MM.1S (cell line): ENCODE measurements at places on chromosomes 2 and 18.

DNA sequence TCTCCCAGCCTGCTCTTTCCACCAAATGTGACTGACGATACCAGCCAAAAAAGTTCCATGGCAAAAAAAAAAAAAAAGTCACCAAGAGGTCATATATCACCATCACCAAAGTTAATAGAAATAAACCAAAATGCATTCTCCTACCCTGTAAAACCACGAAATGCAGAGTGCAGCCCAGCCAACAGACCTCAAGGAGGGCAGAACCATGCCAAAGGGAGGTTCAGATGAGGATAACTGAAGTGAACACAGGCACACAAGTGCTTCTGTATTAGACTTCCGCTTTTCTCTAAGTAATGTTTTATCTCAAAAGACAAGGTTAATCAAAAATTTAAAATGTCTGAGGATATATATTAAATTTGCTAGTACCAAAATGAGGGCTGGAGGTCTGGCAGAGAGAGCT, 5.5 kb downstream of the SERPINE2 start:
- peaks cover 8% of the 10 kb centered on the region for H3K4me1 ChIP-seq
- DNase-seq: no peak
- H3K4me3 ChIP-seq: no peak overlapping the region
- H3K36me3 ChIP-seq: no peaks in the 10 kb centered on the region
- H3K27ac ChIP-seq: no peak overlapping the region
- H3K27me3 ChIP-seq: no peaks in the 10 kb centered on the region

GRCh38 chr2:127893494-127893893, 7.7 kb upstream of the AMMECR1L start:
- no peak for DNase-seq
- H3K36me3 ChIP-seq: no peaks in the 10 kb centered on the region
- H3K4me3 ChIP-seq: no peak overlapping the region
- H3K27me3 ChIP-seq: no peaks in the 10 kb centered on the region
- no peak overlapping the region for H3K27ac ChIP-seq
- H3K4me1 ChIP-seq: no peaks in the 10 kb centered on the region

- H3K27ac ChIP-seq: peak overlapping the region; percentile 95
- H3K36me3 ChIP-seq: no peaks in the 10 kb centered on the region
- H3K4me3 ChIP-seq: peak overlapping the region; percentile 36
- no peaks in the 10 kb centered on the region for H3K27me3 ChIP-seq
- peaks cover 48% of the 10 kb centered on the region for H3K4me1 ChIP-seq
Measured at GRCh38 chr2:105714141-105714540, 30.6 kb upstream of the NCK2 start.

GRCh38 chr2:154195644-154196195, 324.0 kb downstream of the GALNT13 start:
- no peaks in the 10 kb centered on the region for H3K4me1 ChIP-seq
- no peak overlapping the region for H3K4me3 ChIP-seq
- H3K27me3 ChIP-seq: no peaks in the 10 kb centered on the region
- no peaks in the 10 kb centered on the region for H3K36me3 ChIP-seq
- H3K27ac ChIP-seq: no peak overlapping the region

DNA sequence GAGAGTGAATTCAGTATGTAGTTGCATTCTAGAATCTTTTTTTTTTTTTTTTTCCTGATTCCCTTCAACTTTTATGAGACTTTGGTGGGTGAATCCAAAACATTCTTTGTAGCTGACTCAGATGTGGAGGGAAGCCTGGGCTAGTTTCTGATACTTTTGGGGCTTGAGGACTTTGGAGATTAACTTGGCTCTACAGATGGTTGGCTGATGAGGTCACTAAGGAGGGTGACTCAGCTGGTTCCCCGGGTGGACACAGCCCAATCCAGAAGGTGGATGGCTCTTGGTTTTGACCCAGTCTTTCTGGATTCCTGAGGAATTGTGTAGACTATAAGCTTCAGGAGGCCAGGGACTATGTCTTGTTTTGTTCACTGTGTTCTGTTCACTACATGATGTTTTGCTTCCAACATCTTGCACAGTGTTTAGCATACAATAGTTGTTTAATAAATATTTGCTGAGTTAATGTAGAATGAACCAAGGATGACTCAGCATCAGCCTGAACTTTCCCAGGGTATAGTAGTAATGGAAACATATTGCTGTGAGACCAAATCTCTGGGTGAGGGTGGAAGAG, 30.5 kb downstream of the LAMA3 start:
- H3K27me3 ChIP-seq: no peaks in the 10 kb centered on the region
- no peaks in the 10 kb centered on the region for H3K4me1 ChIP-seq
- no peaks in the 10 kb centered on the region for H3K36me3 ChIP-seq

- no peak overlapping the region for H3K4me3 ChIP-seq
- no peaks in the 10 kb centered on the region for H3K36me3 ChIP-seq
- no peak overlapping the region for H3K27ac ChIP-seq
- DNase-seq: no peak
Measured at GRCh38 chr2:74779265-74779558, 54.7 kb upstream of the HK2 start.

DNA sequence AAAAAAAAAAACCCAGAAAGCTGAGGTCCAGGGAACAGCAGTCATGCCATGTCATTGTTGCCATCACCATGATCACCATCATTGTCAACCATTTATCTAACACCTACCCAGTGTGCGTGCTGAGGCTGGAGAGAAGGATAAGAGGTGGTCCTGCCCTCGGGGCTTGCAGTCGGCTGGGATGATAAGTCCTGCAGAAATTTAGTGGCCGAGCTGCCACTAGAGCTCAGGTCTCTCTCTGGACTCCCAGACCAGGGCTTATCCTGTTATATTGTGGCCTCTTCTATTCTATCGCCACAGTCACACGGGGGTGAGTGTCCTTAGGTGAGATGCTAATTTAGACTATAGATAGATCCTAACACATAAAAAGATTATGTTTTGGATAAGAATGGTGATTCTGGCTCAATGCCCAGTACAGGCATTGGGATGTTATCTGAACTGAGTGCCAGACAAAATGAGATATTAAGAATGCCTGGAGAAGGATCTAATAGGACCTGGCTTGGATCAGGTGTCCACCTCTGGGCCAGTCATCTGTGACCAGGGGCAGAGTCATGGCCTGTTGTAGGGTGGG, 43.2 kb upstream of the YWHAQ start:
- no peak overlapping the region for H3K4me3 ChIP-seq
- no peaks in the 10 kb centered on the region for H3K4me1 ChIP-seq
- H3K36me3 ChIP-seq: no peaks in the 10 kb centered on the region
- H3K27ac ChIP-seq: no peak overlapping the region

GRCh38 chr2:40428439-40428838, 23.5 kb downstream of the SLC8A1 start:
- no peaks in the 10 kb centered on the region for H3K36me3 ChIP-seq
- DNase-seq: no peak
- H3K4me3 ChIP-seq: no peak overlapping the region
- H3K27ac ChIP-seq: no peak overlapping the region
- H3K27me3 ChIP-seq: no peaks in the 10 kb centered on the region
- H3K4me1 ChIP-seq: no peaks in the 10 kb centered on the region

DNA sequence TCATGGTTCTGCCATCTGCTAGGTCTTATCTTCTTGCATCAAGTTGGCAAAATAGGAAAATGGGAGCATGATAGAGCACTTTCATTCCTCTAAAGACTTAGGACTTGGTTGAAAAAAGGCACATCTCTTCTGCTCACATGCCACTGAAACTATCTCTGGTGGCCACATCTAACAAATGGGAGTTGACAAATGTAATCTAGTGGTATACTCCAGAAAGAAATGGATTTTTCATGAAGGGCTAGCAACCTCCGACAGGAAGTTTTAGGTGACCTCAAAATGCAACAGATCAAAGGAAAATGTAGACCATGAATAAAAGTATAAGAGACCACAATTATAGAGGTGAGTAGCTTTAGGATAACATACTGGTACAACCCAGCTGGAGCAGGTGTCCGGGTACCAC, 224.1 kb downstream of the SETBP1 start:
- no peaks in the 10 kb centered on the region for H3K27me3 ChIP-seq
- DNase-seq: no peak
- no peaks in the 10 kb centered on the region for H3K36me3 ChIP-seq
- no peak overlapping the region for H3K4me3 ChIP-seq
- peaks cover 49% of the 10 kb centered on the region for H3K4me1 ChIP-seq

DNA sequence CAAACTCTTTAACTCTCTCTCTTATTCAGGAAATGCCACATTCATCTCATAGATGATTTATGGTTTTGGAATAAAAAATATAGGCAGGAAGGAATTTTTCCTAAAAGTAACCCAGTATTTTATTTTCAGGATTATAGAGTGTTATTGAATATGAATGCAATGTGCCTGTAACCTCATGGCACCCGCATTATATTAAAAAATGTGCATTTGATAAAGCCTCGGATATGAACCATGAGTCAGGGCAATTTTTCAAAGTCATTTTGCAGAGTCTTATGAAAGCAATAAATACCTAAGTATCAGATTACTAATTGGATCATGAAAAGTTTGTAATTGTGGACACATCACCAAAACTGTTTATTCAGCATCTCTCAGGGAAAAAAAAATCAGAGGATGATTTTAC, 573.8 kb downstream of the TSN start:
- no peak for DNase-seq
- no peaks in the 10 kb centered on the region for H3K27me3 ChIP-seq
- H3K4me3 ChIP-seq: no peak overlapping the region
- H3K4me1 ChIP-seq: no peaks in the 10 kb centered on the region

DNA sequence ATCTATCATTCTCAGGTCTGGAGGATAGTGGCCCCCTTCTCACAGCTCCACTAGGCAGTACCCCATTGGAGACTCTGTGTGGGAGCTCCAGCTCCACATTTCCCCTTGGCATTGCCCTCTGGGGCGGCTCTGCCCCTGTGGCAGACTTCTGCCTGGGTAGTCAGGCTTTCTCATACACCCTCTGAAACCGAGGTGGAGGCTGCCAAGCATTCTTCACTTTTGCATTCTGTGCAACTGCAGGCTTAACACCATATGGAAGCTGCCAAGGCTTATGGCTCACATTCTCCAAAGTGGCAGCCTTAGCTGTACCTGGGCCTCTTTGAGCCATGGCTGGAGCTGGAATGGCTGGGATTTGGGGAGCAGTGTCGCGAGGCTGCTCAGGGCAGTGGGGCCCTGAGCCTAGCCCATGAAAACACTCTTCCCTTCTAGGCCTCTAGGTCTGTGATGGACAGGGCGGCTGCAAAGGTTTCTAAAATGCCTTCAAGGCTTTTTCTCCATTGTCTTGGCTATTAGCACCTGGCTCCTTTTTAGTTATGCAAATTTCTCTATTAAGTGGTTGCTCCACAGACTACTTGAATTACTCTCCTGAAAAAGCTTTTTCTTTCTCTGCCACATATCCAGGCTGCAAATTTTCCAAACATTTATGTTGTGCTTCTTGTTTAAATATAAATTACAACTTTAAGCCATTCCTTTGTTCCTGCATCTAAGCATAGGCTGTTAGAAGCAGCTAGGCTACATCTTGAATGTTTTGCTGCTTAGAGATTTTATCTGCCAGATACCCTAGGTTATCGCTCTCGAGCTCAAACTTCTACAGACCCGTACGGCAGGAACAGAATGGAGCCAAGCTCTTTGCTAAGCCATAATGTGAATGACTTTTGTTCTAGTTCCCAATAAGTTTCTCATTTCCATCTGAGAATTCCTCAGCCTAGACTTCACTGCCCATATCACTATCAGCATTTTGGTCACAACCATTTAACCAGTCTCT, 206.5 kb downstream of the CPS1 start:
- no peak for DNase-seq
- no peaks in the 10 kb centered on the region for H3K4me1 ChIP-seq
- H3K36me3 ChIP-seq: no peaks in the 10 kb centered on the region
- H3K27me3 ChIP-seq: no peaks in the 10 kb centered on the region

- H3K27ac ChIP-seq: no peak overlapping the region
- DNase-seq: no peak
- H3K27me3 ChIP-seq: no peaks in the 10 kb centered on the region
- no peaks in the 10 kb centered on the region for H3K36me3 ChIP-seq
- H3K4me1 ChIP-seq: 0 out of 2 replicates have a peak, but pooled peaks cover 8% of the 10 kb centered on the region
- H3K4me3 ChIP-seq: no peak overlapping the region
Measured at GRCh38 chr2:134146620-134147019, 107.3 kb upstream of the MGAT5 start.

GRCh38 chr2:57156231-57156924, 890.2 kb upstream of the VRK2 start:
- H3K4me1 ChIP-seq: no peaks in the 10 kb centered on the region
- no peak for DNase-seq
- no peaks in the 10 kb centered on the region for H3K27me3 ChIP-seq
- no peak overlapping the region for H3K27ac ChIP-seq
- H3K36me3 ChIP-seq: no peaks in the 10 kb centered on the region
- no peak overlapping the region for H3K4me3 ChIP-seq
